Kidney glomerular epithelial cell (primary cell): ENCODE measurements at places on chromosomes 11 and 22.

GRCh38 chr22:24727218-24727851, 47.2 kb downstream of the PIWIL3 start:
- DNase-seq = peak; percentile 78

- no peak for DNase-seq
Measured at GRCh38 chr11:118319337-118319707, 14.8 kb downstream of the CD3E start.

DNA sequence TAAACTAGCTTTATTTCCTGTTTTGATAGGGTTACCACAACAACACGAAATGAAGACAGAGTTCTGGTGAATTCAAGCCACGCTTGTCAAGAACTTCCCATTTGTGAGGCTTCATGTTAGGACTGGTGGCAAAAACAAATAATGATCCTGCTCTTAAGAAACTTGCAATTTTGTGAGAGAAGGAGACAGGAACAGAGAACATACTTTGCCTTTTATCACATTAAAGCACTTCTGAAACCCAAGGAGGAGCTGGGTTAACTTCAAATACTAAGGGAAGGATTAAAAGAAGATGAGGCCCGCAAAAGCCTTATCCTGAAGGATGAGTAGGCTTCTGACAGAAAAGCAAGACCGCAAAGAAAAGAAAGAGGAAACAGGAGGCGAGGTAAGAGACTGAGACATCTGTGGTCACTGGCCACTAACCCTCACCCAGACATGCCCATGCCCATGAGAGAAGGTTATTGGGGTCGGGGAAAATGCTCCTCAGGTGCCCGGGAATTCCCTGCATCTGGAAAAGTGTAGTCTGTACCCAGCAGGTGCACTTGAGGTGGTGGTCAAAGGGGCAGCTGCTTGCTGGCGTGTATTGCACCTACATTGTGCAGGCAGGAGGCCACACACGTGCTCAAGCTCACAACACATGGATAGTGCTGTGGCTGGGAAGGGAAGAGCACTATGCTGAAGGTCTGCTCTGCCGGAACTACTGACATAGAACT, 50.5 kb downstream of the MAPK1 start:
- peak; percentile 96 for DNase-seq

DNA sequence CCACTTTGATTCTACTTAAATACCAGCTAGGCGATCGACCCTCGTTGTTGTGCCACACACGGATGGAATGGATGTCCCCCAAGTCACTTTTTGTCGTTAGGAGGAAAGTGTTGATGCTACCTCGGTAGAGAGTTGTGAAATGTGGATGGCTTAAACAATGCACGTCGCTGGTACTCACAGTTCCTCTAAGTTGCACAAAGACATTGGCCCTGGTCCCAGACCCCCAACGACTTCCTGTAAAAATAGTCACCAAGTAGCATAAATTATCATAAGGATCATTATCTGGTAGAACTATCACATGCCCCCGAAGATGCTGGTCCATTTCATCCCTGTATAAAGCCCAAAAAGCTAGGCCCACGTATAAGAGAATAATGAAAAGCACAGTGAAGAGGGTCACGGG, 3.8 kb downstream of the PKDREJ start:
- no peak for DNase-seq

GRCh38 chr11:45079075-45079444, 67.4 kb upstream of the PRDM11 start:
- no peak for DNase-seq

DNA sequence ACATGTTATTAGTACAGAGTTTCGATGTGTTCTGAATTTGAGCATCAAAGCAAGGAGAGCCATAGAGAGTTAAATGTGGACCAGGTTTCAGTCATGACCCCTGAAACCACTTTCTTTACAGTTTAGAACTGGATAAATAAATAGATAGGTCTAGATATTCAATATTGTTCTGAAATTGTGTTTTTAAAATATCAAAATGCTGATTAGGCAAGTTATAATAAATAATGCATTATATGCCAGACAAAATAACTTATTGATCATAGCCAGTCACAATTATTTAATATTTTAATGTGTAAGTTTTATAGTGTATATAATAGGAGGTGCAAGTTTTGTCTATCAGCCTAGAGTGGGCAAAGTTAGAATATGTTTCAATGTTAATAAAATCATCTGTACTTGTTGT, 569.5 kb downstream of the METTL15 start:
- no peak for DNase-seq

DNA sequence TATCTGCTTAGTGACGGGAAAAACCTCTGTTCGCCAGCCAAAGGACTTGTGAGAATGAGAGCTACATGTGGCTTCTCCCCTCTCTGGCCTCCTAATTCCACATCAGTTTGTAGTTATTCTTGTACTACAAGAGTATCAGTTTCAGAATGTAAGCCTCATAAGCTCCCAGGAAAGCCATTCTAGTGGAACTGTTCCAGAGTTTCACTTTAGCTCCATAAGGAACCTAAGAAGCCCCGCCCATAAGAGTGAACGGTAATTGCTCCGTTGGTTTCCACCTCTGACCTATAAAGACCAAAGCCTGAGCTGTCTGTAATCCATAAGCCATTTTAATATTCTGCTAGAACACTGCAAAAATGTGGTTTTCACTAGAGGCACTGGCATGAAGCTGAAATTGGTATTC, 53.0 kb downstream of the SIK3 start:
- DNase-seq = peak; percentile 48

DNA sequence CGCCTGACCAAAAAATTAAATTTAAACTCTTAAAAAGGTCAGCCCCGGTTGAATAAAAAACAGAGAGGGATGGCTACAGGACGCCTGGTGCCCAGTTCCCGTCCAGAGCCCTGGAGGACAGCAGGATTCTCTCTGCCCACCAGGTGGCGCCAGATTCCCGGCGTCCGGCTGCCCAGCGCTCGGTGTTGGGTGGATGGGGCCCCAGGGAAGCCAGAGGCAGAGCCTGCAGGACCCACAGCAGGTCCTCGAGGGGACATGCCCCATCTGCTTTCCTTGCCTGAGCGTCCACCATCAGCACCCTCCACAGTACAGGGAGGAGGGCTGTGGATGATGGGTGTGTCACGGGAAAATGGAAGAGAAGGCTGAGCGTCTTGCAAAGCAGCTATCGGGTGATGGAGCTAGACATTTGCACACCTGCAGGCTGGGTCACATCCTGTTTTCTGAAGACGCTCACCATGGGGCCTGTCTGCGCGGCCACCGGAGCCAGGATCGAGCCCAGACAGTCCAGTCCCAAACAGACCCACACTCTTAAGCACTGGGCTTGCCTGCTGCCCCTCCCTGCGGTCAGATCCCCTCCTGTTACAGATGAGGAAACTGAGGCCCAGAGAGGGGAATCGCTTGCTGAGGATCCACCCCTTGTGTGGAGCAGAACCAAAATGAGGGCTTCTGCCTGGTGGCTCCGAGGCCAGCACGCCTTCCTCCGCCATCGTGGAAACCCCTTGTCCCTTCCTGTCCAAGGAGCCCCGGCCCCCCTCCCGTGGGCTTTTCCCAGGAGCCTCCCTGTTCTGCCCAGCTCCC, 18.5 kb upstream of the CBX7 start:
- peak; percentile 60 for DNase-seq

- peak; percentile 29 for DNase-seq
Measured at GRCh38 chr11:125494974-125495725, 915 bp downstream of the FEZ1 start.
